Stimulated activated naive CD4-positive, alpha-beta T cell treated with Interleukin-2 at 50 U/mL for 16 hours (primary cell): ENCODE measurements at places on chromosomes 6 and 20.

DNA sequence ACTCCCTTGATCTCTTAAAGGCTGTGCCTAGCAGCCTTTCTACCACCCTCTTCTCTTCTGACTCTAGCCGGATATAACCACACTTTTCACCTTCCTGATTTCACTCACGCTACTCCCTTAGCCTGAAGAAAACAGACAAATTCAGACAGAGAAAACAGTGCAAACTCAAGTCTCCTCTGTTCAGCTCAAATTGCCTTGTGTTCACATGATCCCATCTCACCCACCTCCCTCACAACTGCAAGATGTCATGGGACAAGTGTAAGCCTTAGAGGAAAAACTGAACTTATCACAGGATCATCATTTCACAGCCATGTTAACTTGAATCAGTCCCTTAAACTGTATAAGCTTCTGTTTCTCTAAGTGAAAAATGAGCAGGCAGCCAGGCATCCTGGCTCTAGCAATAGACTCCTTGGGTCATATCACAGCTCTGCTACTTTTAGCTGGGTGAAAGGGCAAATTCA is 66.5 kb upstream of the TENT5A start:
- no peak for DNase-seq

GRCh38 chr6:87908978-87909811 is 138.4 kb upstream of the SPACA1 start:
- no peak for DNase-seq

DNA sequence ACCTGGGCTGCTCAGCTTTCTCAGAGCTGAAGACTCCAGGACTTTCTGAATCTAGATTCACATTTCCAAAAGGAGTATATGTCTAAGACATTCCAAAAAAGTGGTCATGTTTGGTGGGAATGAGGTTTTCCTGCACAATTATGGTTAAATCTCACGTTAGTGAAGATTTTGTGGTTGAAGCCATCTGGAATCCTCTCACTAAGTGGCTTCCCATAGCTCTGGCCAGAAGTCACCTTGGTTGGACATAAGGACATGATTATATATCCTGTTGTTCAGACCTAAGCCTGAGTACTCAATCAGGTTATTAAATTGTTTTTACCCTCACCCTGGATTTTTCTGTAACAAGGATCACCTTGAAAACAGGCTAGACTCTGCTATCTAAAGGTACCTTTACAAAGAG is 176.1 kb upstream of the PLN start:
- no peak for DNase-seq

DNA sequence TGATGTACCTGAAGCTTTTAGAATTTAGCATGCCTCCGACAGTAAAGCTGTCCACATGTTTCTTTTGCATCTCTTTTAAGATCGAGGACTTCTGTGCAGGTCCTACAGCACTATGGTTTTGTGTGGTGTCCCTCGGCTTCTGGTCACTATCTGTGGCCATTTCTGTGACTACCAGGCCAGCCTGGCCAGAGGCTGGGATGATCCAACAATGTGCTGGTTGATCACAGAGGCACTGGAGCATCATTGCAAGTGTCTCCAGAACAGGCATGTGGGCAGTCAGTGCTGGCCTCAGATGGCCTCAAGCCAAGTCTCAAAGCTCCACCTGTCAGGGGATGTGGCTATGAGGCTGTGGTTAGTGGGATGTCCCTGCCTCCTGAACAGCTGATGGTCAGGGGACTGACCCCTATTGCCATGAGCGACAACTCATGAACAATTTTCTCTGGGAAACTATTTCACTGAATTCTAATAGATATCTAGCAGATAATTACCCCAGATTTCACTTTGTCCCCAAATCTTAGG is 136.6 kb downstream of the SYNDIG1 start:
- no peak for DNase-seq
